ENCODE measurements at places on chromosomes 3 and 15. TPM values are rescaled to one million over a fixed set of nuclear protein-coding genes. Genes with fewer than 3 reads are reported as not detected.

DNA sequence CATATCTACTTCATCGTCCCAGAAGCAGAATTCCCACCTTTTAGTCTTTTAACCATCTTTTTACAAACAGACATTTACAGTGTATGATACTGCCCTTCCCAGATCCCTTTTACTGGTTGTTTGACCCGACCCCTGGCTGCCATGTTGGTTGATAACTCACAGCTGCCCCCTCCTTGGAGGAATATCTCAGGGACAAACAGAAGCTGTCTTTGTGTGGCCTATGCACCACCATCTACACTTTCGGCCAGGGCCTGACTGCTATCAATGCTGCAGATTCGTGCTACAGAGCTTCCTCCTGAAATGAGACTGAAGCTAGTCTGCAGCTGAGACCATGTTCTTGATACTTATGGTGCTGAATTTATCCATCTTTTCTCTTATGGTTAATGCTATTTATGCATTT is 6.6 kb upstream of the POLQ start:
- no peak for DNase-seq

- DNase-seq: no peak
These were observed 410 bp downstream of the NDUFAF1 start for GRCh38 chr15:41401904-41402267.

- no peak for DNase-seq
These were observed 19.8 kb downstream of the GNB5 start for GRCh38 chr15:52171386-52171785.

DNA sequence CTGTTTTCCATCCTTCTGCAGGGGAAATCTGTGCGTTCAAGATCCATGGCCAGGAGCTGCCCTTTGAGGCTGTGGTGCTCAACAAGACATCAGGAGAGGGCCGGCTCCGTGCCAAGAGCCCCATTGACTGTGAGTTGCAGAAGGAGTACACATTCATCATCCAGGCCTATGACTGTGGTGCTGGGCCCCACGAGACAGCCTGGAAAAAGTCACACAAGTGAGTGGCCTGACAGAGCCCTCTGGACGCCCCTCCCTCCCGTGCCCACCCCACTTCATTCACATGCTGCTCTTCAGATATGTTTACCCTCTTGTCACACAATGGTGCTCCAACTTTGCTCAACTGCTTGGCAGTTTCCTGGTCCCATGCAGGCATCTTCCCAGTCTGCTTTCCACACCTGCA is 274.3 kb upstream of the TRIM42 start:
- no peak for DNase-seq

- no peak for DNase-seq
These were observed at the start of gene PPP1R14D for GRCh38 chr15:40828447-40829036. Gene PPP1R14D (minus strand): TSS chr15:40828708. CDS start chr15:40828641, 67 bp downstream.

- no peak for DNase-seq
These were observed 32.4 kb downstream of the CMTM7 start for GRCh38 chr3:32423956-32424557.

GRCh38 chr3:178440043-178440442 is 96.2 kb upstream of the KCNMB2 start:
- DNase-seq: no peak

GRCh38 chr3:42572278-42572677 is 9.5 kb downstream of the SEC22C start:
- DNase-seq: no peak

GRCh38 chr3:129645286-129645685 is 38.8 kb upstream of the PLXND1 start:
- DNase-seq: no peak

GRCh38 chr3:141085343-141086070 is 34.4 kb downstream of the SPSB4 start:
- DNase-seq: peak; percentile 44

DNA sequence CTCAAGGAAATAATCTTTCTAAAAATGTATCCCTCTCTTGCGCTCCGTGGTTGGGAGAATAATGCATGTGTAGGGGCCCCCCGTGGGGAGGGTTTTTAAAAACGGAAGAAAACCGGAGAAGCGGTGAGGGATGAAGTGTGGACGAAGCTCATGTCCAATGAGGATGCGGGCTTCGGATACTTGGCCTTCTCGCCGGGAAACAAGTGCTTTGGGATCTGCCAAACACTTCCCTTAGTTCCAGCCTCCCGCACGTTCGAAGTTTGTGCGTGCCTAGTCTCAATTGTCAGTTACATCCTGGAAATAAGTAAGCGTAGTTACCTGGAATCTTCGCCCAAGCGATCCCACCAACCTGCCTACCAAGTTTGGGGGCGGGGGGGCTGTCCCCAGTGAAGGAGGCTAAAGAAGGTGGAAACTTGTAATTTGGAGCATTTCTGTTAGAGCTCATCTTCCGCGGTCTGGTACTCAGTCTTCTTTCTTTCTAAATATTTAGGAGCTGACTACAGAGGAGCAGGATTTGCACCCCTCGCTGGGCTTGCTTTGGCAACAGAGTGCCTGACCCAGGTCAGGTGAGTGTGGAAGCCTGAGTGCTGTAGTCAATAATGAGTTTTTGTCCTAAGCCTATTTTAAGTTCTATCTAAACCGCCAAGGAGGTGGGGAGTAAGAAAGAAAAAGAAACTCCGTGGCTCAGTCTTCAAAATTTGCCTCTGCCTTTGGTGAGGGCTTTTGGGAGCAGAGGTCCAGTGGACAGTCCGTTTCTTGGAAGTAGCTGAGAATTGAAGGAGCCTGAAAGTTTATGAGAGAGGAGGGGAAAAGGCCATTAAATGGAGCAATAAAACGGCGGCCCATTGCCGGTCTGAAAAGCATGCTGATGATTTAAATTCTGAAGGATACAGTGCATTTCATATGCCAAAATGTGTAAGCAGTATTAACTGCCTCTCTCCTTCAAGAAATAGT is 1.1 kb downstream of the ITPR1 start:
- DNase-seq: peak; percentile 79

NLGN1 gene
- 28.1 TPM for total RNA-seq

CEP19 gene
- total RNA-seq: 2.2 TPM

DGKG gene
- total RNA-seq: 10.0 TPM

SMAD6 gene
- 4.8 TPM for total RNA-seq
